Right renal cortex interstitium (tissue), 3 donors: ENCODE measurements at places on chromosomes 6 and 20. TPM values are rescaled to one million over a fixed set of nuclear protein-coding genes. Genes with fewer than 3 reads are reported as not detected.

DNA sequence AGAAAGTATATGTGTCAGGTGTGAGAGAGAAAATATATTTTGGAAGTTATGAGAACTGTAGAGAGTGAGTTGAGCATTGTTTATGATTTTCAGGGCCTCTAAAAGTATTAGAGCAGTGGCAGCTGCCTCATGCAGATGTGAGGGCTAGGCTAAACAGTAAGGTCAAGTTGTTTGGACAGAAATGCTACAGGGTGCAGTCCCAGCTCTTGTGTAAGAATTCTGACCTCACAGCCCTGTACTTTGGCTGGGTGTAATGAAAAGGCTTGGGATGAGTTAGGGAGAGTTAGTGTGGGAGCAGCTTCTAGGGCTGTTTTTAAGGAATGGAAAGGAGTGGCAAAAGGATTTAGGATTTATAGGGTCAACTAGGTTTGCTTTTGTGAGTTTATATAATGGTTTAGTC is 764.8 kb upstream of the ADGRB3 start:
- no peak for DNase-seq

GRCh38 chr6:165218829-165219228 is 90.6 kb downstream of the C6orf118 start:
- no peak for DNase-seq

GRCh38 chr6:18350271-18350670 is 36.9 kb upstream of the RNF144B start:
- no peak for DNase-seq

EFCAB8 gene
- polyA plus RNA-seq: 0.33 TPM

GNMT gene
- polyA plus RNA-seq: 0.64 TPM

- DNase-seq: no peak
Observed at GRCh38 chr6:107786709-107787588, 37.2 kb downstream of the SCML4 start.

DNA sequence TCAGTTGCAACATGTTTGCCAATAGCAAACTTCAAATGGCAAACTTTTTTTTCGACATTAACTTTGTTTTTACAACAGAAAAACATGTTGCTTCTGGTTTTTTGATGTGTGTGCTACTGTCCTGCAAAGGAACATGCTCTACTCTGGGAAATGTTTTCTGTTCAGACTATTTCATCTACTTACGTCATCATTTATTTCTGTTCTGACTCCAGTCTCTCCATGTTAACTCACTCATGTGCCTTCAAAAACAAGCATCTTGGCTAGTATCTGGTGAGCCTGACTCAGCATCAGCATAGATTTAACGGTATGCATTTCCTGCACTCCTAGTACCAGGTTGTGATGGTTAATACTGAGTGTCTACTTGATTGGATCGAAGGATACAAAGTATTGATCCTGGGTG is 36.1 kb upstream of the MAP7 start:
- no peak for DNase-seq

GRCh38 chr6:52929321-52930164 is 20.0 kb upstream of the GSTA3 start:
- no peak for DNase-seq

SLX4IP gene
- polyA plus RNA-seq: 7.4 TPM

GRCh38 chr6:33979750-33980149 is 166.1 kb downstream of the GRM4 start:
- DNase-seq: no peak

DNA sequence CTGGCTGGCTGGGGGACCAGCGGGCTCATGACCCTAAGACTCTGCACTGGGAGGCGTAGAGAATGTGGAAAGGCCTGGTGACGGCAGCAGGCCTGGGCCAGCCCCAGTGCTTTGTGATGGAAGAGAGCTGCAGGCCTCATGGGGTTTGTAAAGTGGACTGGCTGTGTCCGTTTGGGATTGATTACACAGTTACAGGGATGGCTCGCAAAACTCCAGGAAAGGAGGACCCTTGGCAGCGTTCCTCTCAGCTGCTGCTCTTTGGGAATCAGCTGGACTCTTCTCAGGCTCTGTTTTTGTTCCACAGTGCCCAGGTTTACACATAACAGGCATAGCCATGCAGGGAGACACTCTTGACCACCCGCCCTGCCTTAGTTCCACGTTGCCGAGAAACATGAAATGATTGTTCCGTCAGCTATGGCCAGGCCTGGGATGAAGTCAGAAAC is 89.0 kb downstream of the SLX4IP start:
- no peak for DNase-seq

- no peak for DNase-seq
Observed at GRCh38 chr6:33195304-33196165, 3.3 kb upstream of the COL11A2 start.

DNA sequence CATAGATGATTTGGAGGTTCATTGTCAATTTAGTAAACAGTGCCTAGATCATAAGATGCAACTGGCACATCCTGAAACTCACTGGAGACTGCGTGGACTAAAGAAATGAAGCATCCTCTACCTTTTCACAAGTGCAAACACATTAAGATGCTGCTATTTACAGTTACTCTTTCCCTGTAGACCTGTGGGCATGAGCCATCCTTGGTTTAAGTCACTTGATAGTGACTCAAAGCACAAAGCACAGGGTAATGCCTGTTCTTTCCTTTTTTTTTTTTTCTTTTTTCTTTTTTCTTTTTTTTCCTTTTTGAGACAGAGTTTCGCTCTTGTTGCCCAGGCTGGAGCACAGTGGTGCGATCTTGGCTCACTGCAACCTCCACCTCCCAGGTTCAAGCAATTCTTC is 10.0 kb upstream of the HLA-DQA1 start:
- DNase-seq: no peak

DNA sequence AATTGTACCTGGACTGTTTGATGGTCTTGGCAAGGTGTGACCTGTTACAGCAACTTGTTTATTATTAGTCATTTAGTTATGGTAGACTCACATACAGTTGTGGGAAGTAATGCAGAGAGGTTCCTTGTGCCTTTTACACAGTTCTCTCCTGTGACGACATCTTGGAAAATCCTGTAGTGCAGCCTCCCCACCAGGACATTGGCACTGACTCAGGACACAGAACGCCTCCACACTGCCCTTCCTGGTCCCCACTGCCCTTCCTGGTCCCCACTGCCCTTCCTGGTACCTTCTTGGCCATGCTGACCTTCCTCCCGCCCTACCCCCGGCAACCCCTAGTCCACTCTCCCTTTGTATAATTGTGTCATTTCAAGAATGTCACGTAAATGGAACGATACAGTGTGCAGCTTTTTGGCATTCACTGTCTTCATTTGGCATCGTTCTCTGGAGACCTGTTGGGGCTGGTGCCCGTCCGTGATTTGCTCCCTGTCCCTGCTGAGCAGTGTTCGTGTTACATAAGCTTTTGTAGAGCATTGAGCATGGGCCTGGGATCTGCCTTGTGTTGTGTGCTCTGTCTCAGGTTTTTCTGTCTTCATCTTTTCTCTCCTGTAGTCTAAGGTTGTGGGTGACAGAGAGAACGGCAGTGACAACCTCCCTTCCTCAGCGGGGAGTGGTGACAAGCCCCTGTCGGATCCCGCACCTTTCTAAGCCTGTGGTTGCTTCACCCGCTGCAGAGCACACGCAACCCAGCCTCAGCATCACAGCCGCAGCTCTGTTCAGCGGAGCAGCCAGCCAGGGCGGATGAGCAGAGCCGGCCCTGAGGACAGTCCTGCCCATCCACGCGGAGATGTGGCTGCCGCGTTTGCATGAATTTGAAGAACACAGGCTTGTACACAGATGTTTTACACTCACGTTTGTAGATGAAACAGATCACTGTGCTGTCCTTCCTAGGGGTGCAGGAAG is 5.4 kb upstream of the DNAJC5 start:
- no peak for DNase-seq

CLIC5 gene
- polyA plus RNA-seq: 194 TPM

GRCh38 chr20:63259734-63260460 is 5.6 kb upstream of the NKAIN4 start:
- DNase-seq: no peak

GRCh38 chr20:8535403-8536261 is 403.6 kb downstream of the PLCB1 start:
- no peak for DNase-seq

DNA sequence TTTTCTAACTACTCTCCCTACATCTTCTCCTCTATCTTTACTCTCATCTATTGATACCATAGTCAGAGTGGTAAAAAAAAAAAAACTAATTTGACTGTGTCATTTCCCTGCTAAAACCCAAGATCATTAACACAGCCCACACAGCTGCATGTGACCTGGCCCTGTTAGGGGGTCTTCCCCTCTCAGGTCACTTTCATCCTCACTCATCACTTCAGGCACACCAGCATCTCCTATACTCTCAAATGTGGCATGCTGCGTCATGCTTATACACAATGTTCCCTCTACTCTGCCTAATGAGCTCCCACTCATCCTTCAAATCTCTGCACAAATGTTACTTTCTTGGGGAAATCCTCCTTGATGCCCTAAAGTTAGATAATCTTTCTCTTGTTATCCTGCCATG is 86.8 kb downstream of the CDK19 start:
- DNase-seq: no peak
